ENCODE measurements at places on chromosomes 1 and 21.

GRCh38 chr1:9312168-9312720 is 19.6 kb downstream of the SPSB1 start:
- DNase-seq = no peak

DNA sequence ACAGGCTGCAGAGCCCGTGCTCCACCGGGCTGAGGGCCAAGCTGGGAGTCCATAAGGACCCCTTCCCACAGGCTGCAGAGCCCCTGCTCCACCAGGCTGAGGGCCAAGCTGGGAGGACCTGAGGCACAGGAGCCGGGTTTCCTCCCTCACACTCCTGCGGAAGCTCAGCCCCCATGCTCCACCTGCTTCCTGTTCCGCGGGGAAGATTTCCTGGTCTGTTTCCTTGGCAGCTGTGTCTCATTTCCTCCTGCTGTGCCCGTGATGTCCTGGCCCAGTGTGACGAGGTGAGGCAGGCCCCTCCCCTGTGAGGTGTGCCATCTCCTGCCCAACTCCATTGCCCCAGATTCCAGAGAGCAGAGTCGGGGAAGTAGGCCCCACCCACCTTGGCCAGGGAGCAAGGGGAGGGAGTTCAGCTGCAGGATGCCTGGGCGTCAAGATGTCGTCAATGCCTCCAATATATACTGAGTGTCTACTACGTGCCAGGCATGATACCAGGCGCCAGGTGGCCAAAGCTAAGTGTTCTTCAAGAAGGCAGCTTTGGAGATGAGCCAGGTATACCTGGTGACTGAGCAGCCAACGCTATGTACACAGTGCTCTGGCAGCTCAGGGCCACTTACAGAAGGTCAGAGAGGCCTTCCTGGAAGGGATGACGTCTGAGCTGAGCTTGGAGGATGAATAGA is 58.8 kb downstream of the NAV1 start:
- DNase-seq = no peak

DNA sequence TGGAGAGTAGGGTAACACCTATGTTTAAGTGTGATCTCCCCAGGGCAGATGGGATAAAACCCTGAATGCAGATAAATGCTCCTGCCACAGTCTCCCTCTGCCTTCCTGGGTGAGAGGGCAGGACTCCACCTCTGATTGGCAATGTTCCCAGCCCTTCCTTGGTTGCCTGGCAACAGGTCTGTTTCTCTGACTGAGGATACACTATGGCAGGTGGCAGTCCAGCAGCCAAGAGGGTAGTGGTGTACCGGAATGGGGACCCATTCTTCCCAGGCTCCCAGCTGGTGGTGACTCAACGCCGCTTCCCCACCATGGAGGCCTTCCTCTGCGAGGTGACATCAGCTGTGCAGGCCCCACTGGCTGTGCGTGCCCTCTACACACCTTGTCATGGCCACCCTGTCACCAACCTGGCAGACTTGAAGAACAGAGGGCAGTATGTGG is at the start of gene DCDC2B:
Gene DCDC2B (plus strand): TSS at position 199 of the 438 bp plus-strand sequence. CDS start 5 bp downstream, at position 204.
- DNase-seq = peak; percentile 40

GRCh38 chr1:247370786-247371732 is 39.4 kb upstream of the ZNF496 start:
- DNase-seq = no peak

GRCh38 chr21:44413566-44414290 is 41.6 kb upstream of the LRRC3 start:
- DNase-seq = no peak

- no peak for DNase-seq
Measured at GRCh38 chr1:220966041-220966440, 86.8 kb downstream of the HLX start.

DNA sequence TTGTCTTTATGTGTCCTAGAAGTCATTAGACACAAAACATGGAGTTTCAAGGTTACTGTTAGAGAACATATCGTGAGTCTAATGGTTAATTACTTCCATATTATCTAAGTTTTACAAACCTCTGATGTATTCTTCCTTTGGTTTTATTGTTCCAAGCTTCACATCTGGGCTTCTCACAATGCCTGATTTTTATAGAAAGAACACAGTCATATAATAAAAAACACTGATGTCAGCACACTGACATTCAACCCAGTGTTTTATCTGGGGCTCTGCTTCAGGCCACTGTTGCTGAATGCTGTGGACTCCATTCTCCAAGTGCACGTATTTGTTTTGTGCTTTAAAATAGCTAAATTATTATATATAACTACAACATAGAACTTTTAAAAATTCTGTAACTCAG is 232.9 kb downstream of the SMYD3 start:
- no peak for DNase-seq

DNA sequence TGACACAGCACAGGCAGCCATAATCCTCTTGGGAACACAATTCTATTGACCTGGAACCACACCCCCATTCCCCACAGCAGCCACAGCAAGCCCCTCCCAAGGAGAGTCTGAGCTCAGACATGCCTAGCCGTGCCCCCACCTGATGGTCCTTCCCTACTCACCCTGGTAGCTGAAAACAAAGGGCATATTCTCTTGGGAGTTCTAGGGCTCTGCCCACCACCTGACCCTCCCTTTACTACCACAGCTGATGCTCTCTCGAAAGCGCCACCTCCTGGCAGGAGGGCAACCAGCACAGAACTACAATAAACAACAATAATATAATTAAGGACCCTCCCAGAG is 184.8 kb upstream of the COA6 start:
- no peak for DNase-seq

GRCh38 chr1:54798769-54799641 is 2.1 kb downstream of the TTC22 start:
- DNase-seq = no peak

DNA sequence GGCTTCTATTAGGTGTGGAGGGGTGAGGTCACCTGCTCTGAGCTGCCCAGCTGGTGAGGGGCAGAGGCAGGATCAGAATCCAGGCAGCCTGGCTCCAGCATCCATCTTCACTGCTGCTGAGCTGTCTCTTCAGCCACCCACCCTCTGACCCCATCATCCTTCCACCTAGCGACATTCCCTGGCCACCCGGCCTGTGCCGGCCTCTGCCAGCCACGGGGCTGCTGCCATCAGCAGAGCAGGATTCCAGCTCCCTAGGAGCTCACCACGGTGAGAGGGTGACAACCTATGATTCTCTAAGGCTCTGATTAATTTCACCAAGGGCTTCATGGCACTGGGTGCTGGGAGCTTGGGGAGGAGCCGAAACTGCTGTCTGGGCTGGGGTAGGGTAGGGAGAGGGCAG is 32.1 kb downstream of the ALPL start:
- no peak for DNase-seq

DNA sequence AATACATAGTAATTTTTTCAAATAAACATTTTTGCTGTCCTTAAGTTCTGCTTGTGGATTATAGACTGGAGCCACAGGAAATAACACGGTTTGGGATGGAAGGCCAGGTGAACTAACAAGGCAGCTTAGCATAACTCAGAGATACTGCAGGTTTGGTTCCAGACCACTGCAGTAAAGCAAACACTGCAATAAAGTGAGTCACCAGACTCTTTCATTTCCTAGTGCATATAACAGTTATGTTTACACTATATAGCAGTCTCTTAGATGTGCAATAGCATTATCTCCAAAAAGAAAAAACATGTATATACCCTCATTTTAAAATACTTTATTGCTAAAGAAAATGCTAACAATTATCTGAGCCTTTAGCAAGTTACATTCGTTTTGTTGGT is 22.0 kb downstream of the LRRC42 start:
- peak; percentile 9 for DNase-seq

DNA sequence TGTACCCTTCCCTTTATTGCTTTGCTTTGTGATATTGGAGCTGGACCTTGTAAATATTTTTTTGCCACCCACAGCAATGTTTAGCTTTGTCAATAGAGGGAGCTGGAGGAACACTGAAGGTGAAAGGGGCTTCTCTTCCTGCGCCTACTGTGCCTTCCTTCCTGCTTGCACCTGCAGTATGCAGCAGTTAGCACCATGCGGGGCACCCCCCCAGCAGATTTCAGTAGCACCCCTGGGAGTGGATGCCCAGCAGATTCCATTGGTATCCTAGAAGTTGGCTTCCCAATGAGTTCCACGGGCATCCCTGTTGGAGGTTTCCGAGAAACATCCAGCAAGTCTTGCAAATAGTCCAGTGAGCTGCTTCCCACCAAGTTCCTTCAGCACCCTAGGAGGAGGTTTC is 25.6 kb downstream of the S100A10 start:
- peak; percentile 23 for DNase-seq

DNA sequence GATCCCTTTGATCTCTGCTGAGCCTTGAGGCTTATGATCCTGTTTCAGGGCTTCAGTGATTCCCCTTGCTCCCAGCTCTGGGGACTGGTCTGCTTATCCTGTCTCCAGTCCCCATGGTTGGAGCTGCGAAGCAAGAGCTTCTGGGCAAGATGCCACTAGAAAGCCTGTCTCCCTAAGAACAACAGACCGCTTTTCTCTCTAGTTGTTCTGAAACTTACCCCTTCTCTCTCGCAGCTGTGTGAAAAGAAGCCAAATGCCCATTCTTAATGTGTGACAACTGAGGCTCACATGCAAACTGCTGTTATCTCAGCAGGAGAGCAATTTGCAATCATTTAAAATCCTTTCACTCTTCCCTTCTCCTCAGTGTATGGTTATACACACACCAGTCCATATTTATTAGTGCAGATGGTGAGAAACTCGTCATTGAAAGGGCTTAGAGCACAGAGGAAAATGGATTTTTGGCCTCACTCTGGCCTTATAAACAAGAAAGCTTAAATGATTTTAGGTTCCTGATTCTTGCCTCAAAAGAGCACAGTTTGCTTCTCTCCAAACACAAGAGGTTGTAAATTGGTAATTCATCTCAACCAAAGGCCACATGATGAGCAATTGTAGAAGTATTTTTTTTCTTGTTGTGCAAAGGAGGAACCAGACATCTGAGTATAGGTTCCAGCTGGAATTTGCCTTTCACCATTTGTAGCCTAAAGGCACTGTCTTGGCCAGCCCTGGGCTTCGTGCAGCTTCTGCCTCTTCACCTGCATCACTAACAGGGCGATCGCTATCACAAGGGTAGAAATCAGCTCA is 179.2 kb upstream of the LMO4 start:
- DNase-seq = no peak

DNA sequence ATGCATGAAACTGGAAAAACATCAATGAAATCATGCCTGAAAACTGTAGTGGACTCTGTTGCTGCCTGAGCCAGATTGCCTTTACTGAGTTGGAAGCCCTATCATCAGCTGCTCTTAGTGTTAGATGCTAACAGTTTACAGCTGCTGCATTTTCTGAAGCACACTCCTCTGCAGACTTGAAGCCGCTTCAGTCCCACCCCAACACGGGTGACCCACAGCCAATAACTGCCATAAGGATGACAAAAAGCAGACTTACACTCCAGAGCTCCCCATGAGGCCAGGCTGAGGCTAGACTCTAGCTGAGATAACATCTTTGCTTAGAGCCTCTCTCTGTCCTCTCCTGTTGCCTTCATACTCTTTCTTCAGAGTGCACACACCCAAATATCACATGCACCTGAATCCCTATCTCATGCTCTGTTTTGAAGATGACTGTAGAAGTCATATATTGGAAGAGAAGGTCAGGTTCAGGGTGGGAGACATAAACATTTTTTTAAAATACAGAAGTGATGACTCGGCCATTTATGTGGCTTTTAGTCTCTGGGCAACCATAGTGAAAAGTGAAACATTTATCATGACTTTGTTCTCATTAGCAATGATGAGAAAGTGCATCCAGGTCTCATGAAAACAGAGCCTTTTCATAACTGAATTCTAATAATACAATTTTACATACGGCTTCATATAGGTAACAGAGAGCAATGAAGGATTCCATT is 161.0 kb downstream of the KCNK2 start:
- no peak for DNase-seq

DNA sequence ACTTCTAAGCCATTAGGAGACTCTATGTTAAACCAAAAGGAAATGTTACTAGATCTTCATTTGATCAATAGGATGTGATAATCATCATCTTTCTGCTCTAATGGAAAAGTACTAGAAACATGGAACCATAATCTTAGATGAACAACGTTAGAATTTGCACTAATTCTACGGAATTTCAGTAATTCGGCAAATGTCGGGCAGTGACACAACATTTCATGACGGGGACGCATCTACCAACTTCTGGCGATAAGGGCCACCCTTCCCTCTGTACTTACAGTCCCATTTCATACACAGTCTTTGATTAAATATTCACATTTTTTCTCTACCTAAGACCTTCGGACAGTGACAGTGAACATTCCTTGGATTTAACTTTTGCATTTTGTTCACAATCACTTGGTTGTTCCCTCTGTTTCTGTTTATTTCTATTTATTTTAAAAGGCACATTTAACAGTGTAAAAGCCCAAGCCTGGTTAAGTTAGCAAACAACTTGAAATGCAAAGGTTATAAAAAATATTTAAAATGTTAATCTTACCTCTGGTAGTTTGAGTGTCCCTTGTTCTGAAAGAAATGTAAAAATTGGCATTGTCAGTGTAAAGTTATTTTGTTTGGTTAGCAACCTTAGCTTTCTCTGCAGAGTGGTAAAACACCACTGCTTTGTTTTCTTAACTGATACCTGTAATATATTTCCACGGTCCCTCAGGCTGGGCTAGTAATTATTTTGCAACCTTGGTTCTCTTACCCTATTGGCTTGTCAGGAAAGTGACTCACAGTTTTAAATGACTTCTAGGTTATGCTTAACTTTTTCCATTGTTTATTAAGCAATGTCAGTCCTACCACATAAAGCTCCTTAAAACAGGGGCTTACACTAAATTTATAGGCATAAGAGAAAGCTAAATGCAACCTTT is 276.9 kb downstream of the VAV3 start:
- DNase-seq = peak; percentile 64

DNA sequence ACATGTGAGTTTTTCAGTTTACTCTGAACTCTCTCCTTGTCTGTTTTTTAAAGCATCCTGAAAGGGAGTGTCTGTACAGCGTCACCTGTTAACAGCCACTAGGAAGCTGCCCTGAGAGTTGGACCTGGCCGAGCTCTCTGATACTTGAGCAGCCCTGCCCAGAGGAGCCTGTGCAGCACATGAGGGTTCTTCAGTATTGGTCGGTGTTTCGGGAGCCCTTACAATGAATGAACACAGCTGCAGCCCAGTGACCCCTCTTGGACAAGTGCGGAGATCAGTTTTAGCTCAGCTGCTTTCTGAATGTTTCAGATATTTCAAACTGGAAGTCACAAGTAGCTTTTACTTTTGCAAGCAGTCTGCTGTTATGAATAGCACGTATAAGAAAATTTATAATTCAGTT is 39.2 kb downstream of the ADARB1 start:
- no peak for DNase-seq
